ENCODE measurements at places on chromosomes 4 and X.

DNA sequence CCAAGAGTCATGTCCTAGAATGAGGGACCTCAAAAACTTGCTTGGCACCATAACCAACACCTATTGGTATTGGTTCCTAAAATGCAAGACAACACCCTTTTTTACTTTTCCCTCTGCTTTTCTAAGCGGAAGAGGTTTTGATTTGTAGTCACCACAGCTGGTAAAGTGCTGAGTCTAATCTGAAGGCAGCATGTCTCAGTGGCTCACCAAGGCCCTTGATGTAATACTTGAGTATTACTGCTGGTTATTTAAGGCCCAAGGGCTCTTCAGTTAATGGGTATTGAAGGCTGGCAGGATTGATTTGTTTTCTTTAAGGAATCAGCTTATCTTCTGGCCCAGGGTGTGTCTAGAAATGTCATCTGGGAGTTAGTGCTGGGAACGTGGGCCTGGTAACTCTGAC lies 735.1 kb downstream of the GLUD2 start:
- no peak for DNase-seq

DNA sequence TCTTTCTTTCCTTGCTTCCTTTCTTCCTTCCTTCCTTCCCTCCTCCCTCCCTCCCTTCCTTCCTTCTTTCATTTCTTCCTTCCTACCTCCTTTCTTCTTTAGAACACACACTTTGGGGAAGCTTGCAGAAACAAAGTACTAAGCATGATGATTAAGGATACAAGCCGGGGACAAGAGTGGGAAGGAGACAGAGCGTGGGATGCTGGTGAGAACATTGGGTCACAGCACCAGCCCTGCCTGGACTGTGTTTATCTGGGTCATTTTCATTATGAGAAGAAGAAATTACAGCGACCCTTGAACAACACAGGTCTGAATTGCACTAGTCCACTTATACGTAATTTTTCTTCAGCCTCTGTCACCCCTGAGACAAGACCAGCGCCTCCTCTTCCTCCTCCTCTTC lies 169.3 kb upstream of the TBL1X start:
- no peak for DNase-seq

GRCh38 chr4:120139392-120139791 lies 72.7 kb upstream of the MAD2L1 start:
- DNase-seq: no peak

DNA sequence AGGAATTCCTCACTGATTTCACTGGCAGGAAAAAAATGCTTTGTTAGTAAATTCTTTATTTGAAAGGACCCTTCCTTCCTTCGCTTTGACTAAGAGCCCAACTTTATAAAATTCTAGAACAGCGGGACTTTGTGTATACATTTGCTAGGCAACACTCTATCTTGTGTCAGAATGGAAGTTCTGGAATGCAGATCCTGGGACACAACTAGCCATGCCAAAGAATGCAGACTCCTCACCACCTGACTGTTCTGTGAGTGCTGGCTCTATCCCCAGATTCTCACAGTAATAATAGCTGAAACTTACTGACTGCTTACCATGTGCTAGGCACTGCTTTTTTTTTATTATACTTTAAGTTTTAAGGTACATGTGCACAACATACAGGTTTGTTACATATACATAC lies 73.3 kb upstream of the ZDHHC15 start:
- DNase-seq: no peak

DNA sequence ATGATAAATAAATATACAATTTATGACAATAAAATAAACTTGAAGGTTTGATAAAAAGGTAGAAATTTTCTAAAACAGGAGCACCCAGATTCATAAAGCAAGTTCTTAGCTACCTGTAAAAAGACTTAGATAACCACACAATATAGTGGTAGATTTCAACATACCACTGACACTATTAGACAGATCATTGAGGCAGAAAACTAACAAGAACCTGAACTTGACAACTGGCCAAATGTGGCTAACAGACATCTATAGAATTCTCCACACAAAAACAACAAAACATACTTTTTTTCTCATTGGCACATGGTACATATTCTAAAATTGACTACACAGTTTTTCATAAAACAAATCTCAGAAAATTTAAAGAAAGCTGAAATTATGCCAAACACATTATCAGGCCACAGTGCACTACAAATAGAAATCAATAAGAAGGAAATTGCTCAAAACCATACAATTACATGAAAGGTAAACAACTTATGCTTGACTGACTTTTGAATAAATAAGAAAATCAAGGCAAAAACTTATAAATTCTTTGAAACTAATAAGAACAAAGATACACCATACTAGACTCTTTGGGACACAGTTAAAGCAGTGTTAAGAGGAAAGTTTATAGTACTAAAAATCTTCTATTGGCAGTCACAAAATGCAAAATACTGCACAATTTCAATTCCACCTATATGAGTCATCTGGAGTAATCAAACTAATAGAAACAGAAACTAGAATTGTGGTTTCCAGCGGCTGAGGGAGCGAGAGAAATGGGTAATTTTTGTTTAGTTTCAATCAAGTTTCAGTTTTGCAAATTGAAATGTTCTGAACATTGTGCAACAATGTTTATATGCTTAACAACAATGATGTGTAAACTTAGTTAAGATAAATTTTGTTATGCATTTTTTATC lies 925.6 kb downstream of the SH3BGRL start:
- no peak for DNase-seq

GRCh38 chr4:53193111-53193510 lies 172.8 kb downstream of the SCFD2 start:
- no peak for DNase-seq

- DNase-seq: no peak
Measured at GRCh38 chr4:188002751-188003150, 7.2 kb downstream of the ZFP42 start.

- DNase-seq: no peak
Measured at GRCh38 chr4:109113521-109113920, 188.9 kb downstream of the COL25A1 start.

DNA sequence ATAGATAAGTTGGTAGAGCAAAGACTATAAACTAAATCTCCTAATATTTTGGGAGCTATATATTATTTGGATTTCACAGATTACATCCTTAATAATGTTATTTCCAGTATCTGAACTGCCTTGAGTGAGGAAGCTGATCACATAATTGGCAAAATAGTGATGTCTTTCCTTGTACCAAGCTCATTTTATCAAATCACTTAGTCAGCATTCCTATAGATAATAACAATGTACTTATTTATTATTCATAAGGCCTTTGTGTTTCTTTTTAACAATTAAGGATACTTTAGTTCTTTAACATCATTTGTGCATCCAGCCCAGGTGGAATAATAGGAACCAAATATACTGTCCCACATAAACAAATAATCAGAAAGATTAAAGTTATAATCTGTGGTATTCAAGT lies 1093.6 kb downstream of the PCDH18 start:
- no peak for DNase-seq

DNA sequence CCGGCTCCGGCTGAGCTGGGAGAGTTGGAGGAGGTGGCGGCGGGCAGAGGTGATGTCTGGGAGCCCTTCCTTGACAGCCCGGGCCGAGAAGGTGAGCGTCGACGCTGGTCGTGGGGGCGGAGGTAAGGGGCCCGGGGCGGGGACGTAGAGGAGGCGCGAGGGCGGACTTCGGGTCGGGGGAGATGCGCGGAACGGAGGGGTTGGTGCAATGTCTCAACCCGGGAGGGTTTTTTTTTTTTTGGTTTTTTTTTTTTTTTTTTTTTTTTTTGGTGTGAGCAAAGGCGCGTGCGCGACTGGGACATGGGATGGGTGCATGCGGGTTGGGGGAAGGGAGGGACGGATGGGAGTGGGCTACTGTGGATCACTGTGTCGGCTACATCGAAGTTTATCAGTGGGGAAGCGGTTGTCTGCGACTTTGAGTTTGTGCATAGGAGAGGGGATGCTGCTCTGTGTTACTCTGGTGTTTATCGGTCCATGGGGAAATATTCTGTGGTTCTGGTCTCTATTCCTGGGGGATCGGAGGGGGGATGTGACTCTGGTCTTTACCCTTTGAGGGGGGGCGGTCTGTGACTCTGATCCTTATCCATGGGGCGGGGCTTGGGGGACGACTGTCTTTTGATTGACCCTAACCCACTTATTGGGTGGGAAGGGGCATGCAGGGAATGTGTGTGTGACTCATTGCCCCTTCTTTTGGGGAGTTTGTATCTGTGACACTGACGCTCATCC lies 537 bp downstream of the RBM10 start:
- DNase-seq: no peak

- no peak for DNase-seq
Measured at GRCh38 chr4:176210579-176211296, 15.4 kb upstream of the SPATA4 start.

GRCh38 chr4:65391814-65392213 lies 278.5 kb downstream of the EPHA5 start:
- DNase-seq: no peak

DNA sequence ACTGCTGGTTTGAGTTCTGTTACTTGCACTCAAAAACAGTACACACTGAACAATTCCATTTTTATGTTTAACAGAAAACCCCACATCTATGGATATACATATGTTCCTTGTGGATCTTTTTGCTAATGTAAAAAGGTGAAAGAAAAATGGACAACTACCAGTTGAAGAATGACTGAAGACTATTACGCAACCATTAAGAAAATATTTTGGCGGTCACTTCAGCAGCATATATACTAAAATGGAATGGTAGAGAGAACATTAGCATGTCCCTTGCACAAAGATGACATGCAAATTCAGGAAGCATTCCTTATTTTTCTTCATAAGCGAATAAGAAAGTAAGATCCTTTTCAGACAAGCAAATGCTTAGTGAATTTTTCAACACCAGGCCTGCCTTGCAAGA lies 84.6 kb upstream of the FMR1 start:
- DNase-seq: no peak

DNA sequence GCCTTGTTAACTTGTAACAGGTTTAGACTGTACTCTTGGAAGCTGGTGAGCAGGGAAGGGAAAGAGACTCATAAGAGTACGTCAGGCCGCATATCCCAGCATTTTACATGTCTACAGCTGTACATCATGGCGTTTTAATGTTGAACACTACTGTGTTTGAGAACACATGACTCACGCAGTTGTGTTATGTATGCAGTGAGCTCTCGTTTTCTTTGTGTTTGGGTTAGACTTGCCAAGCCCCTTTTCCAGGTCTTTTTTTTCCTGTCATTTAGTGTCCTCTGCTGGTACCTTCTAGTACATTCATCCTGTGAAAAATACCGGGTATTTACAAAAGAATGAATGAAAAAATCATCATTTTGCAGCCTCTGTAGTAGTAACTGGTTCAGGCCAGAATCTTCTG lies 35.3 kb downstream of the SMS start:
- DNase-seq: no peak

- no peak for DNase-seq
Measured at GRCh38 chr4:94665500-94666404, 92.0 kb upstream of the BMPR1B start.

DNA sequence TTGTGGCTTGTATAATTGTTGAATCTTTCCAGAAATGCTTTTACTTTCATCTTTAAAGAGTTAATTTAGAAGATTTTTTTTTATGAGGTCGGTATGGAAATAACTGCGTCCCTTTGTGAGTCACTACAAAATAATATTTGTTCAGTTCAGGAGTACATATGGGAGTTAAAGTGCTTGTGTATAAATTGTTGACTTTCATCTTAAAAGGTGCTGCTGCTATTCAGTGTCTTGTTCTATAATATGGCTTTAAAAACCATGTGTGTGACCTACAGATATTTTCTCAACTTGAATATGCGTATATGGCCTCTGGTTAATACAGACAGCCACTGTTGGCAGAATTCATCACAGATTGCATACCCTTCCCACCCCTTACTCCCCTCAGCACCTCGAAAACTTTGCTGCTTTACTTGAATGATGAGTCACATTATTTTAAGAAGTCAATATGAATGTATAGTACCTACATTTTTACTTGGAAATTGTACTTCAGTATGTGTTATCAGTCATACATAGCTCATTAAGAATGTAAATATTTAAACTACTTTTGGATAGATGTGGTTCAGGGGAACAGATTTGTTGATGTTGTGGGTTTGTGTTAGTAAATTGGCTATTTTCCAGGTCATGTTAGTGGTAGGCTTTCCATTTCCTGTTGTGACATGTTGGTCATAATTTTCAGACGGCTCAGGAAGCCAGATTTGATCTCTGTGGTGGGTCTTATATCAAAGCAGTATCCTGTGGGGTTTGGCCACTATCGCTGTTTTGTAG lies 1.5 kb downstream of the CLCN3 start:
- no peak for DNase-seq

- DNase-seq: no peak
Measured at GRCh38 chr4:21830272-21830671, 118.3 kb downstream of the KCNIP4 start.

- DNase-seq: peak; percentile 18
Measured at GRCh38 chrX:107324493-107325310, 118.3 kb downstream of the DNAAF6 start.

- DNase-seq: peak; percentile 12
Measured at GRCh38 chr4:40200875-40201801, 4.3 kb downstream of the RHOH start.

DNA sequence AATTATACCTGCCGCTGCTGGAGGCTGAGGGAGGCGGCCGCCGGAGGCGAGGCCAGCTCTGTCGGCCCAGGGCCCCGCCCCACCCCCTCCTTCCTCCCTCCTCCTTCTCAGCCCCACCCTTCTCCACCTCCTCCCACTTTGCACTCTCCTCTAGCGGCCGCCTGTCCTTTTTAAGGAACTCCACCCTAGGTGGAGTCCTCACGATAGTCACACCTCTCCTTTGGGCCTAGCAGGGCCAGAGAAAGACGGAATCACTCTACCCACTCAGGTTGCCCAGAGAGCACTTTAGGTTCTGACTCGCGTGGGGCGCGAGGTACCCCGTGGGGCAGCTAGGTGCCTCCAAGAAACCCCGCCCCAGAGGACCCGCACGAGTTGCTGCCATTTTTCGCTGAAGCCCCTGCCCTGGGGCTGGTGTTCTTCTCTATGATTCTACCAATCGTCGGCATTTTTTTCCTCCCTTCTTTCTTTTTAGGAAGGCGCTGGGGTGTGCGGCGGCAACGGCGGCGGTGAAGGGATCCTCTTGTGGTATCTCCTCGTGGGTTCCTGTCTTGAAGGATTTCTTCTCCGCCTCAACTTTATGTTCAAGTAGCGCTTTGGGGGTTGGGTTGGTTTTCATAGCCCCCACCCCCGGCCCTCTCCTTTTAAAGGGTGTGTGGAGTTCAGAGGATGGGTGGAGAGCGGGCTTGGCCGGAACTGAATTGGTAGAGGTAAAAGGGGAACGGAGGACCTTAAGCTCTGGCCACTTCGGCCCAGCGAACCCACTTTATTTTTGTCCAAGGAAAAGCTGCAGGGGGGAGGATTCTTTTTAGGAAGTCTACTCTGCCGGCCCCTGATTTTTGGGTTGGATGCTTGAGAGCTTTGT lies at the start of gene KLF8:
TSS of gene KLF8 (plus strand) at position 136 of the 862 bp plus-strand sequence. CDS start 979 bp downstream, outside the sequence.
- no peak for DNase-seq

DNA sequence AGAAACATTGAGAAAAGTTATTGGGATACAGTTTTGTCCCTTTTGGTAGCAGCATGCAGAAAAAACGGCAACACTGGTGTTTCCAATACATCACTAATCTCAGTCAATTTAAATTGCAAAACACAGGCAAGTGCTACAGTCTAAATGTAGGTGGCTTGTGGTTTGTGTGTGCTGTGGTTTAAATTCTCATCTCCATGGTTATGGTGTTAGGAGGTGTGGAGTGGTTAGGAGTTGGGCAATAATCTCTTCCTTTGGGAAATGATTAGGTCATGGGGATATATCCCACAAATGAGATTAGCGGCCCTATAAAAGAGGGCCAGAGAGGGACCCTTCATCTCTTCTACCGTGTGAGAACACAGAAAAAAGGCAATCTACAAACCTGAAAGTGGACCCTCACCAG lies 1344.3 kb downstream of the ADGRL3 start:
- no peak for DNase-seq

Data from NCI-H526 treated with DMSO at 0.1 percent for 48 hours (cell line).